ENCODE measurements at places on chromosomes 1 and 21.

DNA sequence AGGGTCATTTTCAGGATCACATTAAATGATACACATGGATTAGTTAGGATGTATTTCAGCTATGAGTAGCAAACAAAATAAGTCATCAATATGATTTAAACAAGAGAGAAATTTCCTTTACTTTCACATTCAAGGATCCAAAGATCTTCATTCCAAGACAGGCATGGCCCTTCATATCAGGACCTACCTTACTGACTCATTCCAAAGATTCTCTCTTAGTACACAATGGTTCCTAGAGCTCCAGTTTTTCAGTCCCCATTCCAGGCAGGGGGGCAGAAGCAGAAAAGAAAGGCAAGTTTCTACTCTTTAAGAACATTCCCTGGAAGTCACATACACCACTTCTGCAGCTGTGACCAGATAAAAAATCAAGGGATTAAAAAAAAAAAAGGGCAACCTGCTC lies 23.7 kb downstream of the RGS2 start:
- DNase-seq = no peak

DNA sequence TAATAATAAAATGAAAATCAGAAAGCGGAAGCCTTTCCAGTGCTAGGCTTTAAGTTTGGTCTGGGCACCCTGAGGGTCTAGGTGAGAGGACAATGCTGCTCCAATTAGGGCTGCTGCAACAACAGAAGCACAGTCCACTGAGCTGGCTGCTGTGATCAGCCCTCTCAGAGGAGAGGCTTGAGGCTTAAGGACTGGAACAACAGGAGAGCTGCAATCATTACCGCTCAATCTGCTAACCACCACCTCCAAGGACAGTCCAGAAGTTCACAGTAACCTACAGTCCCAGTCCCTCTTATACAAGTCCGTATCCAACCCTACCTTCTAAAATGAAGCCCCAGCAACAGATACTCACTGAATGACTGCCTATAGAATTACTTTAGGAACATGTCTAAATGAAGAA lies 62.1 kb downstream of the USP24 start:
- no peak for DNase-seq

DNA sequence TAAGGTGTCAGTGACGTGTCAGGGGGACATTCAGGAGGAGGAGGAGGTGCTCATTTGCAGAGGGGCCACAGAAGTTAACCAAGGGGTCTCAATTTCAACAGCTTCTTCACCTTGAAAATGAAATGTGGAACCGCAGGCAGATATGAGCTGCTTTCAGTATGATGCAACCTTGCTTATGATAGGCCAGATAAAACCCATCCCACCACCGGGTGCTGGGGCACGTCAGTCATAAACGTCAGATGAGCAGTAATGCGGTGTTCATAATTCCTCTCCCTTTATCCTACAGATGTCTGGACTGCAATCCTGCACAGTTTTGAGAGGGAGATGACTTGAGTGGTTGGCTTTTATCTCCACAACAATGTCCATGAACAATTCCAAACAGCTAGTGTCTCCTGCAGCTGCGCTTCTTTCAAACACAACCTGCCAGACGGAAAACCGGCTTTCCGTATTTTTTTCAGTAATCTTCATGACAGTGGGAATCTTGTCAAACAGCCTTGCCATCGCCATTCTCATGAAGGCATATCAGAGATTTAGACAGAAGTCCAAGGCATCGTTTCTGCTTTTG lies 1.7 kb downstream of the PTGFR start:
- no peak for DNase-seq

GRCh38 chr21:28754127-28754611 lies 238.5 kb downstream of the LTN1 start:
- no peak for DNase-seq

DNA sequence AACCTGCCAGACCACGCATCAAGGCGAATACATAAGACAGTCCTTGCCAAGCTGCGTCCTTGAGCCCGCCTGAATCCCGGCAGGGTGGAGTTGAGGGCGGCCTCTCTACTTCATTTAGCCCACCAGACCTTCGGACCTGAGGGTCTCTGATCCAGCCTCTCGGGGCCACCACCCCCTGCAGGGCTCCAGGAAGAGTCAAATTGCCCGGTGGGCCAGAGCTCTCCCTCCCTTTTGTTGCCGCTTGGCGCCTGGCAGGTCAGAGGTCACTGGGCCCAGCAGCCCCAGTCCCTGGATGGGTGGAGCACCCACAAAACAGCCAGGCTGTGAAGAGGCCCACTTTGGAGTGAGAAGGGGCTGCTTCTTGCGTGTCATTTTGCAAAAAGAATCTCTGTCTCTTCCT lies 9.0 kb downstream of the GNG4 start:
- no peak for DNase-seq

- DNase-seq = no peak
Measured at GRCh38 chr1:178120088-178120487, 26.2 kb downstream of the RASAL2 start.

DNA sequence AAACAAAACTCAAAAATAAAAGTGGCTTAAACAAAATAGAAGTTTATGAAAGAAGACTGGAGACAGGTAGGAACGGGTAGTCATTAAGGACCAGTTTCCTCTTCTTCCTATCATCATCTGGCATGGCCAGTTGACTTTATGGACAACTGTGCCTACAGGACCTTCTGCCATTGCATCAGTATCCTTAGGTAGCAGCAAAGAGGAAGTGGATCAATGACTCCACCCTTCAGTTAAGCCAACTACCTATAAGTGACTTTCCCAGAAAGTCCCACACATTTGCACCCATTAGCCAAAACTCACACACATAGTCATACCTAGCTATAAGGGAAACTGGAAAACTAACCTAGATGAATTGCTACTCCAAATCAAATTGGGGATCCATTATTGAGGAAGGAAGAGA lies 51.7 kb downstream of the RASAL2 start:
- no peak for DNase-seq

DNA sequence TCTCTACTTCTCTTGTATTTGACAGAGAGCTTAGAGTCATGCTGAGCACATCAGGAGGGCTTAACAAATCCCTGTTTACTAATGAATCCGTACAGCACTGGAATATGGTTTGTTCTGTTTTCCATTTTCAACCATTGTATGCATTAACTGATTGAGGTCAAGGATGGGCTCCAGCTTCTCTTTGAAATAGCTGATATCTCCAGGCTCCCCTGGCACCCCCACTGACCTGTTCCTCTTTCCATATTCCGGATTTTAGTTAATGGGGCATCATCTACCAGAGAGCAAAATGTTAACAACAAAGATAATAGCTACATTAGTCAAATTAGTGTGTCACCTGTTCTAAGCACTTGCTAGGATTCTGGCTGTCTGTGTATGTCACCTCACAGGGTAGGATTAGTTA lies 57.6 kb downstream of the NENF start:
- no peak for DNase-seq

- no peak for DNase-seq
Measured at GRCh38 chr1:212518188-212519054, 85.7 kb downstream of the NENF start.

GRCh38 chr1:56028911-56029310 lies 550.5 kb downstream of the PLPP3 start:
- no peak for DNase-seq

DNA sequence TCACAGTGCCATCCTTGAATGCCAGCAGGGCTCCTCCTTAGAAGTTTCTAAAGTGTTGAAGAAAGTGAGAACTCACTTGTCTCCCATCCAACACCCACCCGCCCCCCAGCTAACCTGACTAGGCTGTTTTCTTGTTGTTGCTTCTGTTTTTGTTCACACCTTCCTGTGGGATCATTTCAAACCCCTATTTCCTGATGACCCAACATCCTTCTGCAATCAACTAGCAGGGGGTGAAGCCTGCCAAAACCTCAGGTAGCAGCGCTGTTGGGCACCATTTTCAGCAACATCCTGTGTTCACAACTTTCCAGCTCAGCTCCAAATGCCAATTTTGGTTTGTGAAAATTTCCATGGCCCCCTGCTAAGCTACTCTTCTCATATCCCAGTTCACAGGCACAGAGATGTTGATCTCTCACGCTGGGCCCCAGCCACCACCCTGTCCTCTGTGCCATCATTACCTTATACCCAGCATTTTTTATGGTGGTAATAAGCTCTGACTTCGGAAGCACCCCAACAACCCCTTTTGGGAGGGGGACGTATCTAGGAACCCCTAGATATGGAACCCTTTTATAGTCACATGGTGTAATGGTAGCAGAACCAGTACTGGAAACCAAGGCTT lies 41.4 kb downstream of the CDC7 start:
- DNase-seq = no peak

DNA sequence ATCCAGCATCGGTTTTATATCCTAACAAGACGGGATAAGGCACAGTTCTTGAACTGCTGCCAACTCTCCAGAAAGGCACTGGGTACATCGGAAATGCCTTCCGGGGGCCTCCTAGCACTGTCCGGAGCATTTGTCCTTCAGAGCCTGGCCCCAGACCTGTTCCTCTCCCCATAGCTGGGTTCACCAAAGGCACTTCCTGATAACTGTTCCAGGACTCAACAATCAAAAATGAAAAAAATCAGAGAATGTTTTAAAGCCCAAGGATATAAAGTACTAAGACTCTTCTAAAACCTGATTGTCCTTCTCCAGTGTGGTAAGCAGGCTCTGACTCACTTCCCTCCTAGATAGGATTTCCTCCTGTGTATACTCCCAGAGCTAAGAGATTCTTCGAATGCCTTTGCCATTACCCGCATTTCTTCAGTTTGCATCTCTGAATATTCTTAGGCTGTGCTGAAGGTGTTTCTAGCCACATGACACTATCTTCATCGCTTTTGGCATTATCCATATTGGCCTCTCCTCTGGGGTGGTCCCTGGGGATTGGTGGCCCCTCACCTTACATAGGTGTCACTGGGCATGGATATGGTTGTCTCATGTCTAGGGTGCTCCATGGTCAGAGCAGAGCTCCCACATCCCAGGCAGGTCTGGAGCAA lies 112.9 kb downstream of the ZBTB18 start:
- no peak for DNase-seq

- no peak for DNase-seq
Measured at GRCh38 chr1:234716908-234717375, 107.0 kb upstream of the IRF2BP2 start.

DNA sequence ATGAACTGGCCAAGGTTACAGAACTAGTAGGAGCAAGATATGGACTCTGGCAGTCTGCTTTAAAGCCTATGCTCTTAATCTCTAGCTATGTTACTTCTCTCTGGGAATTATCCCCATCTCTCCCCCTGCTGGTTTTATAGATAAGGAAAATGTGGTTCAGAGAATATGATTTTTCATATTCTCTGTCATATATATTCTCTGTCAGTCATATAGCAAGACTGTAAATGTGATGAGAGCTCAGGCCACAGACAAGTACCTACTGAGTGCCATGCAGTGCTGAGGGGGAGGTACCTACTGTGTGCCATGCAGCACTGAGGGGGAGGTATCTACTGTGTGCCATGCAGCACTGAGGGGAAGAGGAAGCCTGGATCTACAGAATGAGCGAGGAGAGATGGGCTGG lies 220.3 kb upstream of the FGGY start:
- DNase-seq = no peak

DNA sequence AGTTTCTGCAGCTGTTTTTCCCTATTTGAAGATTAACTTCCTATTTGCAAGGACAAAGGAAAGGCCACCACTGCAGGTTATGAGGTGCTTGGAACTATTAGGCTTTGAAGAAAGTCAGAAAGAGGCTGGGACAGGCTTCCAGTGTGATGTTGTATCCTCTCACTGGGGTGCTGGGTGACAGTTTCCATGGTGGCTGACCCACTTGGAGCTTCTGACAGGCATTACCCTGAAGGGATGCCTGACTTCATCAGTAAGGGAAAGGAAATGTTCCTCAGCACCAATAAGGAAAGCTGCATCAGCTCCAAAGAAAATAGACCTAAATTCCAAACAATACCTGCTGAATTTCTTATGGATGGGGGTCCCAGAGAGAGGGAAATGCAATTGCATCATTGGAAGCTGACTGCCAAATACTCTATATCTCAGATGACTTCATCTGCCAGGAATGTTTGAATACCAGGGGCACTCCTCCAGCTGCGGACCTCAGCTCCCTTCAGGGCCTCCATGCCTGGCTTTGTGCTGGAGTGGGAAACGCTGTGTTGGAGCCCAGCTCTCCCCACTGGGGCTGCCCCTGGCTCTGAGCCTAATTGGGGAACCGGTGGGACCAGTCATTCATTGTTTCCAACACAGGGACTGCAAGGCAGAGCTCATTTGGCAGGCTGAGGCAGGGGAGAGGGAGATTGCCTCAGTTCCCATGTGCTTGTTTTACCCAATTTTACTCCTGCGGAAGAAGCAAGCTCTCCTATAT lies 76.6 kb downstream of the RGL1 start:
- DNase-seq = no peak

- no peak for DNase-seq
Measured at GRCh38 chr1:85396194-85396593, 68.8 kb downstream of the DDAH1 start.

DNA sequence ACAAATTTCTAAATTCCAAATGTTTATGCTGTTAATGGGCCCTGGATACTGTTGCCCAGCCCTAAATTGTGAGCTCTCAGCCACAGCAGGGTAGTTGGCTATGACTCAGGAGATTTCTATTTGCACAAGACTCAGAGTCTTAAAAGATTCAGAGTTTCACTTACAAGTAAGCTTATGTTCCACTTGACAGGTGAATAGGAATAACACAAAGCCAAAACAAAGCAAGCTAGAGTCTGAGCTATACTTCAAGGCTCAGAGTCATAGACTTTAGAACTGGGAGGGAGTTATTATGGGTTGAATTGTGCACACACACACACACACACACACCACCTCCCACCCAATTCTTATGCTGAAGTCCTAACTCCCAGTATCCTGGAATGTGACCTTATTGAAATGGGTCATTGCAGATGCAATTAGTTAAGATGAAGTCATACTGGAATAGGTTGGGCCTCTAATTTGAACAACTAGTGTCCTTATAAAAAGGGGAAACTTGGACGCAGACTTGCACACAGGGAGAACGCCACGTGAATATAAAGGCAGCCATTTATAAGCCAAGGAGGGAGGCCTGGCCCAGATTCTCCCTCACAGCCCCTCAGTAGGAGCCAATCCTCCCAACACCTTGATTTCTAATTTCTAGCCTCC lies 30.2 kb downstream of the PRDX6 start:
- DNase-seq = no peak

DNA sequence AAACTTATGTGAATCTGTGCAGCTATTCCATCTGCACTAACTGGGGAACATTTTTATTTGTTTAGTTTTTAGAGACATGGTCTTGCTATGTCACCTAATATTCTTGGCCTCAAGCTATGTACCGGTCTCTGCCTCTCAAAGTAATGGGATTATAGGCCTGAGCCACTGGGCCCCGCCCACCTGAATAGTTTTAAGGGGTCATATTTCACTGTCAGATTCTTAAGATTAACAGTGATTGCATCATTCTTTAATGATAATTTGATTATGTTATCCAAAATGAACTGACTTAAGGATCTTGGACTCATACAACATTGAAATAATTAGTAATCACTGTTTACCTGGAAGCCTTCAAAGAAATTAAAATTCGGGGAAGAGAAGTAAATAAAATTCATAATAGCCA lies 12.6 kb upstream of the KLF18 start:
- DNase-seq = no peak

All from stimulated activated CD4-positive, alpha-beta T cell treated with anti-CD3 and anti-CD28 coated beads, Interleukin-12 subunit alpha, Interleukin-12 subunit beta, amount 100 ng/mL, for 24 hours (primary cell).